Adrenal gland (tissue), 19 donors: ENCODE measurements at places on chromosomes 16 and 17. TPM values are rescaled to one million over a fixed set of nuclear protein-coding genes. Genes with fewer than 3 reads are reported as not detected.

The GPR179 gene
- polyA plus RNA-seq: 0.07 TPM

The EPN3 gene
- 10.5 TPM for polyA plus RNA-seq

- no peak for DNase-seq
Measured at GRCh38 chr16:30567160-30567990, 4.1 kb downstream of the ZNF688 start.

DNA sequence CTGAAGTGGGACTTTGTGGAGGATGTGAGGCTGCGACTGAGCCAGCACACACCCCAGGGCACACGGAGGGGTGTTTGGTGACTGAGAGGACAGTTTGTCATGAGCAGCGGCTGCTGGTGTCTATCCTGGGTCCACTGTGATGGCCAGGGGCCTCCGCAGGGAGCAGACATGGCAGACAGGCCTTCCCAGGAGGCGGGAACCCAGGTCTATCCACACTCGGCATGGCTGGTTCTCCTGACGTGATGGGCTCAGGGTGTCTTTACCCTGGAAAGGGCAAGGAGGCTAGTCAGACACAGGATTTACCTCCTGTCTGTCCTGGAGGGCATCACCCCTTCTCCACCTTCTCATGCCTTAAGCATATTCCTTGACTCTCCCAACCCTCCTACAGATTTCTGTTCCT, 671 bp upstream of the CD300C start:
- no peak for DNase-seq

DNA sequence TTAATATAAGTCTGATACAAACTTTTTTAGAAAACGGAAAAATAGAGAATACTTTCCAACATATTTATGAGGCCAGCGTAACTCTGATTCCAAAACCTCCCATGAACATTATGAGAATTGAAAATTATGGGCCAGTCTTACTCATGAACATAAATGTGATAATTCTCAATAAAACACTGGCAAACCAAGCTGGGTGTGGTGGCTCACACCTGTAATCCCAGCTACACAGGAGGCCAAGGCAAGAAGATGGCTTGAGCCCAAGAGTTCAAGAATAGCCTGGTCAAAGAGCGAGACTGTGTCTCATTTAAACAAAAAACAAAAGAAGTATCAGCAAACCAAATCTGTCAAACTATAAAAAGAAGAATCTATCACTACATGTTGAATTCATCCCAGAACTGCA, 47.8 kb downstream of the CCDC57 start:
- no peak for DNase-seq

The OMG gene
- polyA plus RNA-seq: 0.49 TPM
